ENCODE measurements at places on chromosomes 7 and 10.

DNA sequence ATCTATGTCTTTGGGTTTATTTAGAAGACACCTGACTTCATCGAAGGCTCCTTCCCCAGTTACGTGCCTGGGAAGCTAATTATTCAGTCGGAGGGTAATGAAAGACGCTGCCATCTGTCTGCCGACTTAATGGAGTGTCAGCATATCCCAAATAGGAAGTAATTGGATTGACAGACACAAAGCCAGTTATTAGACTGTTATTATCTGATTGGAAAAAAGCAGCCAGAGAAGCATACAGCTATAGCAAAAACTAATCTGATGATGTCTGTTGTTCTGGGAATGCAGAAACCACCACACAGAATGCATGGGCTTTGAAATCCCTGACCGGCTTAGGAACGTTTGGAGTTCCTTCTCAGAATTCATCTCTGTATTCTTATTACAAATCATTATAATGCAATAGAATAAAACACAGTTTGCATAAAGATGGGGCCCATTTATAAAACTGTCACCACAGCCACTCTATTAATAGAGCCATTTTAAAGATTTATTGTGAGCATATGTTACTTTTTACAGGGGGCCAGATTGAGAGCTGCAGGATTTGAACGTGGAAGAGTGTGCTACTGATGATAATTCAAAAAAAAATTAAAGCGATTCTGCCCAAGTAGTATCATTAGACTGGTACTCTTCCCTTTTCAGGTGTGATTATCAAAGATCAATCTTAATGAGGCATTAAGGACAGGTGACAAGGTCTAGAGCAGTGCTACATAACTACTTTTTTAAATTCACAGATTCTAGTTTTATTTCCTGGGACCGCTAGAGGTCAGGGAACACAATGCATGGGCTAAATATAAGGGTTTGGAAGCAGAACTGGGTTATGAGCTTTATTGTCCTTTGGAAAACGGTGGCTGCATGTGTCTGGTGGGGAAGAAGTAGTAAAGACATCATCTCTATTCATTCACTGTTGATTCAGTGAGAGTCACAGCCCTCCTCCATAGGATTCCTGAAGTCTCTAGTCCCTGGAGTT is 330.1 kb upstream of the LRGUK start:
- no peak for DNase-seq
- H3K4me1 ChIP-seq, result no peaks in the 10 kb centered on the region
- no peak overlapping the region for H3K27ac ChIP-seq
- H3K36me3 ChIP-seq, result peaks cover 5% of the 10 kb centered on the region

DNA sequence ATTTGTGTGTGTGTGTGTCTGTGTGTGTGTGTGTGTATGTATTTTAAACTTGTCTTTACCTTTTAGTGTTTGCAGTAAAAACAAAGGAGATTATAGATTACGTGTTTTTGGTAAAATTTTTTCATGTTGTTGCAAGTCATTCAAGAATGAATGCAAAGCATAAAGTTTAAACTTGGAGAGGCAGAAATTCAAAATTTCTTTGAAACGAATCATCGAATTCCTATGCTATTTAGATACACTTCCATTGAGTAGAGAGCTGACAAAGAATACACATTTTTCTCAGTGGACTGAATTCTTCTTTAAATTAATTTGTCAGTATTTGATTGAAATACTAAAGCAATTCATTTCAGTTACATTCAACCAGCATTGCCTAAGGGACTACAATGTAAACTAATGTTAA is 66.0 kb upstream of the HDAC9 start:
- peaks cover 38% of the 10 kb centered on the region for H3K4me1 ChIP-seq
- no peaks in the 10 kb centered on the region for H3K27me3 ChIP-seq
- DNase-seq, result no peak

GRCh38 chr10:101054351-101054750 is 7.4 kb upstream of the KAZALD1 start:
- H3K4me1 ChIP-seq, result peaks cover 9% of the 10 kb centered on the region
- no peak for DNase-seq
- H3K27ac ChIP-seq, result no peak overlapping the region
- no peaks in the 10 kb centered on the region for H3K27me3 ChIP-seq

DNA sequence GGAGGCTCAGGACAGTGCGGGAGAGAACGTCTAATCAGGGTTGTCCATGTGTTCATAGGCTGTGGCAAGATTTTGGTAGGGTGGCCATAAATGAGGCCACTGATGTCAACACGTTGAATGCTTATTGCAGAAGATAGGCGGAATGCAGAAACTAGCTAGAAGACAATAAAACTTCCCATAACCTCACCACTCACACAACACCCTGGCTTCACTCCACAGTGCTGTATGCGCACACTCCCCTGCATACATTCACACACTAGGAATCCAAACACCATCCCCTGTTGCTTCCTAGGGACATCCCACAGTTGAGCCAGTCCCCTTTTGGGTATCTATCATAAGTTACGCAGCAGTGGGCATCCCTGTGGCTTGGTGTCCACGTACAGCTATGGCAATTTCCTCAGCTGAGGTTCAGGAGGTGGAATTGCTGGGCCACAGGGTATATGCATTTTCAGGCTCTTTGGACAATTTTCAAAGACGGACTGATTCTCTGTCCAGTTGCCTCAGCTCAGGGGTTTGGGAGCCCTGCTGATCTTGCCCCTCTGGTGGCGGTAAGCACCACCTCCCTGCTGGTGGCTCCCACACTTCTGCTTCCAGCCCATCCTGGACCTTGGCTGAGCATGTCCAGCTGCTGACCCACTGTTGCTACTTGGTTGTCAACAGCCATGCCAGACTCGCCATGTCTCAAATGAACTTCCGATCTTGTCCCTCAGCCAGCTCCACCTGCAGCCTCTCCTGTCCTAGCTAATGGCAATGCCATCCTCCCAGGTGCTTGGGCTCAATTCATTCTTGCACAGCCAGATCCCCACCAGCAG is 36.4 kb downstream of the CDH23 start:
- no peaks in the 10 kb centered on the region for H3K36me3 ChIP-seq
- no peaks in the 10 kb centered on the region for H3K4me1 ChIP-seq

DNA sequence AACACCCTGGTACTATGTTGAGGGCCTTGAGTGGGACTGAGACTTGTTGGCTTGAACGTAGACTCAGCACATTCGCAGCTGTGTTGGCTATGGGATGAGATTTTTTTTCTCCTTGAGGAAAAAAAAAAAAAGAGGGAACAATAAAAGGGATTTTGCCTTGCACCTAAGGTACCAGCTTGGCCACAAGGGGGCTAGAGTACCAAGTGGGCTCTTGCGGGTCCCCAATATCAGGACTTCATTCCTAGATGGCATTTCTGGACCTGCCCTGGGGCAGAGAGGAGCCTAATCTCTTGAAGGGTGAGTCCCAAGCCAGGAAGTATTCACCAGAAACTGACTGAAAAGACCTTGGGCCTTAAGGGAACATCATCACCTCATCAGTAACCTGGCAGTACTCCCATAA is 1083.6 kb upstream of the PHF14 start:
- H3K36me3 ChIP-seq, result no peaks in the 10 kb centered on the region
- H3K27ac ChIP-seq, result no peak overlapping the region
- no peak overlapping the region for H3K4me3 ChIP-seq

GRCh38 chr10:56874950-56875349 is 513.9 kb upstream of the ZWINT start:
- H3K36me3 ChIP-seq, result no peaks in the 10 kb centered on the region
- no peak overlapping the region for H3K4me3 ChIP-seq
- DNase-seq, result no peak
- no peak overlapping the region for H3K27ac ChIP-seq
- H3K27me3 ChIP-seq, result no peaks in the 10 kb centered on the region
- H3K4me1 ChIP-seq, result no peaks in the 10 kb centered on the region

GRCh38 chr10:59079386-59080226 is 96.8 kb upstream of the PHYHIPL start:
- H3K4me3 ChIP-seq, result no peak overlapping the region
- peaks cover 30% of the 10 kb centered on the region for H3K27me3 ChIP-seq
- no peaks in the 10 kb centered on the region for H3K36me3 ChIP-seq
- peaks cover 16% of the 10 kb centered on the region for H3K4me1 ChIP-seq
- H3K27ac ChIP-seq, result no peak overlapping the region

DNA sequence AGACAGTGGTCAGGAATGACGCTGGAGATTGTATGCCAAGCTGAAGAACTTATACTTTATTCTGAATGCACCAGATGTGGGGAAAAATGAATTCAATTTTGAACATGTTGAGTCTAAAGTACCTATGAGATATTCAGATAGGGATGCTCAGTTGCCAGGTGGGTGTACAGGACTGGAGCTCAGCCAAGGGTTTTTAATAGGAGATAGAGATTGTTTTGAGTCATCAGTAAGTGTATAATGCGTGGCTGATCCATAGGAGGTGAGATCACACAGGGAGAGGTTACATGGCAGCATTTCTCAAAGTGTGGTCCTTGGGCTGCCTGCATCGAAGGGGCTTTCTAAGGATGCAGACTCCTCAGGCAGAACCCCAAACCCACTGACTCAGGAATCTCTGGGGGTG is 6.8 kb upstream of the HIPK2 start:
- no peaks in the 10 kb centered on the region for H3K27me3 ChIP-seq
- peaks cover 4% of the 10 kb centered on the region for H3K4me1 ChIP-seq
- no peak for DNase-seq
- H3K36me3 ChIP-seq, result peaks cover 7% of the 10 kb centered on the region
- H3K27ac ChIP-seq, result no peak overlapping the region

DNA sequence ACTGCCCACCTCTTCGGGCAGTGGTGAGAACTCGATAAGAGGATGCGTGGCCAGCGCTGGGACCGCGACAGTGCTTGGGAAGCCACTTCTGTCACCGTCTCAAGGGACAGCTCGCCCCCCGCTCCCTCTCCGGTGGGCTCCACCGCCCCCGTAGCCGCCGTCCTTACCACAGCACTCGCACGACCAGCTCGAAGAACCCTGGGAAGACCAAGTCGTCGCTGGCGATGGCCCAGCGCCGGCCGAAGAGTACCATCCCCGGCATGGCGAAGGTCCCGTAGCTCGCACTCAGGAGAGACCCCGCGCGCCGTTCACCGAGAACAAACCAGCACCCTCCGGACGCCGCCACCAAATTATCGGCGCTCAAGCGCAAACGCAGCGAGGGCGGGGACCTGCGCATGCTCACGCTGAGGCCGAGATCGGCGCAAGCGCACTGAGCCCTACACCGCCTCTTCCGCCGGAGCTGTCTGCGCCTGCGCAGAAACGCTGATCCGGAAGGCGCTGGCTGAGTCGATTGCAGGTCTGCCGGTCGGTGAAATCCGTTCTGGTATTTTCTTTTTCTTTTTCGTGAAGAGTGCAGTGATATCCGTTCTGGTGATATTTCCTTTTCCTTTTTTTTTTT is at the start of gene DAGLB:
TSS of gene DAGLB (minus strand) at position 374 of the 619 bp plus-strand sequence. CDS start at position 262, 112 bp downstream.
- peak within 1 kb of the TSS; percentile 98 for H3K27ac ChIP-seq
- H3K27me3 ChIP-seq, result no peaks in the 10 kb centered on the region
- DNase-seq, result peak; percentile 92
- peaks cover 30% of the 10 kb centered on the region for H3K4me1 ChIP-seq
- H3K36me3 ChIP-seq, result peaks cover 46% of the 10 kb centered on the region

- H3K27ac ChIP-seq, result no peak overlapping the region
- H3K36me3 ChIP-seq, result no peaks in the 10 kb centered on the region
- no peak overlapping the region for H3K4me3 ChIP-seq
- peaks cover 23% of the 10 kb centered on the region for H3K27me3 ChIP-seq
- DNase-seq, result no peak
Measured at GRCh38 chr10:49068209-49068608, 47.1 kb downstream of the VSTM4 start.

DNA sequence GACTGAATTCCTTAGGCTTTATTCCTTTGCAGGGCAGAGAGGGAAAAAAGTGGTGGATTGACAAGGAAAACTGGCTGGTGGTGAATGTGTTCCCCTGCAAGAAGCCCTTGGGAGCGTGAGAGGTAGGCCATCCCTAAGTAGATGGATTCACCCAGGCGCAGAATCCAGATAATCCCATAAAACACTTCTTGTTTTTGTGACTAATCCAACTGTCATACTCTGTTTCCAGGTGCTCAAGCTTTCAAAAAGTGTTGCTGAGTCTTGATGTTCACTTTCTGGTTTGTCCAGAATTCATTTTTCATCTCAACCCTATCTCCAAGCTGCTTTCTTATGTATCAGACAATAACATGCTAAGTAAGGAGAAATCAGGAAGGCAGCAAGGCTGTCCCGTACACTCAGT is 250.8 kb upstream of the HABP2 start:
- no peak overlapping the region for H3K27ac ChIP-seq
- H3K4me1 ChIP-seq, result peaks cover 5% of the 10 kb centered on the region
- H3K36me3 ChIP-seq, result no peaks in the 10 kb centered on the region
- DNase-seq, result no peak
- no peaks in the 10 kb centered on the region for H3K27me3 ChIP-seq
- no peak overlapping the region for H3K4me3 ChIP-seq

DNA sequence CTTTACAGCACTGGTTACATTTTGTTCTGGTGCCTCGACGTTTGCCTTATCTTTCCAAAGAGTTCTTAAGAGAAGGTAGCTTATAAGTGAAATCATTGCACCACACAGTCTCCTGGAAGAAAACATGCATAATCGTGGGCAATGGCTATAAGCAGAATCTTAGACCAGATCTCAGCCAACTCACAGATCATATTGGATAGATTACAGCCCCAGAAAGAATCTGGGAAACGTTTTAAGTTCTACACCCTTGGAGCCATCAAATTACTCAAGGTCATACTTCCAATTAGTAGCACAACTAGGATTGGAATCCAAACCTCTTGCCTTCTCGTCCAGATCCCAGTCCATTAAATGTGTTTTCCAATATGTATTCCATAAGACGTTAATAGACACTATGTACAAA is 8.8 kb upstream of the PDCD4 start:
- H3K36me3 ChIP-seq, result no peaks in the 10 kb centered on the region
- no peak for DNase-seq
- no peak overlapping the region for H3K4me3 ChIP-seq
- no peaks in the 10 kb centered on the region for H3K27me3 ChIP-seq

- DNase-seq, result no peak
- H3K27me3 ChIP-seq, result no peaks in the 10 kb centered on the region
- H3K36me3 ChIP-seq, result no peaks in the 10 kb centered on the region
- no peak overlapping the region for H3K4me3 ChIP-seq
Measured at GRCh38 chr7:71016401-71016800, 115.5 kb upstream of the GALNT17 start.

GRCh38 chr7:111006691-111007090 is 84.2 kb upstream of the LRRN3 start:
- H3K27me3 ChIP-seq, result no peaks in the 10 kb centered on the region
- no peak overlapping the region for H3K27ac ChIP-seq
- no peak overlapping the region for H3K4me3 ChIP-seq

DNA sequence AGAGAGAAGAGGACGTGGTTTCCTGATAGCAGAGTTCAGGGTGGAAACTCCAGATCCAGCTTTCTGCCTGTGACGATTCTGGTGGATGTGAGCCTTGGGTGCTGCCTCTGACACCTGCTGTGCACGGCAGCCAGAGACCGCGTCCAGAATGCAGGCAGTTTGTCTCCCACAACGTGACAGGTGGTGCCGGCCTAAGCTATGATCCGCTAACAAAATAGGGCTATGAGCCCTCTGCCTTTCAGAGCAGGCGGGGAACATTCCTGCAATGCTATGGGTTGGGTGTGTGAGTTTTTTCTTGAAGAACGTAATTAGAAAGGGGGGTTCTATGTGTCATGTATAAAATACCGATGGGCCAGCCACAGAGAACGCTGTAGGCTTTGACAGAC is 297.3 kb upstream of the PRKCQ start:
- DNase-seq, result no peak
- H3K4me1 ChIP-seq, result no peaks in the 10 kb centered on the region
- H3K36me3 ChIP-seq, result peaks cover 5% of the 10 kb centered on the region
- no peak overlapping the region for H3K4me3 ChIP-seq
- H3K27ac ChIP-seq, result no peak overlapping the region

All from MCF 10A (cell line).